AG04449 (cell line): ENCODE measurements at places on chromosomes 2 and 18.

DNA sequence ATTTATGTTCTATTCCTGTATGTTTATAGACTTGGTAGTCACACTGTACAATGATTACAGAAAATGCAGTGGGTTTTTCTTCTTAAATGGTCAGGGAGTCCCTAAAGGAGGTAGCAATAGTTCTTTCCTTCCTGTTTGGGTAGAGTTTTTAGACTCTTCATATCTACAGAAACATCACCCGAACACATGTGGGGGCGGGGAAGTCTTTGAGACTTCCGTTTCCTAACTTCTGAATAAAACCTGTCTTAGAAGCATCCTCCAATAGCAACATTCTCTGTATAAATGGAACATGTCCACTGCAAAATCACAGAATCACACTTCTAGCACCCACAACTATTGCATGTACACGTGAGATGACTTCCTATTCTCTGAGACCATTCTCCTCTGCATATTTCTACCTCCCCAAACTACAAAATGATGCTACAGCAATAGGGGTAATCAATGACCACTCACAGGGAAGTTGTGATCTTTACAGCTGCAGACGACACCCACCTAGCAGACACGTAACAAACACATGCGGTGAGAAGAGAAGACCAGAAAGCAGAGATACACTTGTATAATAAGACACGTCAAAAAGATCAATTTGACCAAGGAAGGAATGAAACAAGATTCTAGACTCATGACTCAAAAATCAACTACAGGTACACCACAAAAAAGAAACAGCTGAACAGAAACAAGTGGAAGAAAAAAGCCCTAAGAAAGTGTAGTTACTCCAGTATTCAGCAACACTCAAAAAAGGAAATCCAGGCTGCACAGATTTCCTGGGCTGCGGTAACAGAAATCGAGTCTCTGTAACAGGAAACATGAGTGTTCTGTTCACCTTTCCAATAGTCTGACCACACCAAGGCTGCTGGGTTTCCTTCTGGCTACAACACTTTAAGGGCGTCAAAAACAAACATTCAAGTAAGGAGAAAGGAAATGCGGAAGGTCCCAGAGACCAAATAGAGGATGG, 120.4 kb downstream of the ZNF516 start:
- DNase-seq = no peak

DNA sequence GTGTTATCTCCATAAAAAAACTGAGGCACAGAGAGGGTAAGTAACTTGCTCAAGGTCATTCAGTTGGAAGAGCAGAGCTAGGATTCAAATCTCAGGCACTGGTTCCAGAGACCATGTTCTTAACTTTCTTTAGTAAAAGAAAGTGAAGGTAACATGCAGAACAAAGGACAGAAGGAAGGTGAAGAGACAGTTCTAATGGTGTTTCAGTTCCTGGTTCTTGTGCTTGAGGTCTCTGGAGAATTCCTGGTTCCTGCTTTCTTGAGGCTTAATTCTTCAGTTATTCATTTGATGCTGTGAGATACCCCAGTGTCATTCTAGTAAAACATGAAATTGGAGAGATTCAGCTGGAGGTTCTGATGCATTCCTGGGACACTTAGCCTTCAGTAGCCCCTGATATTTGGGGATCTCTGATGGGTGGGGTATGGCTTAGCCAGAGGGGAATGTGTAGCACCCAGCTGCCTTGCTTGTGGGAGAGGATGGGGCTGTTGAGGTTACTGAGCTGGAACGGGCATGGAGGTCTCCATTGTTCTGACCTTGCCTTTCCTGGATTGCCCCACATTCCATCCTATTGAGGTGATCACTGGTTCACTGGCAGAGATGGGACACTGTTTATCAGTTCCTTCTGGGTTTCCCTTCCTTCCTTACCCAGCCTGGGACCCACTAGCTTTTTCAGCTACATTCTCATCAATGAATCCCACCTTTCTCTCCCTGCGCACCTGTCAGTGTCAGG, 46.8 kb downstream of the SEMA4F start:
- DNase-seq = no peak

DNA sequence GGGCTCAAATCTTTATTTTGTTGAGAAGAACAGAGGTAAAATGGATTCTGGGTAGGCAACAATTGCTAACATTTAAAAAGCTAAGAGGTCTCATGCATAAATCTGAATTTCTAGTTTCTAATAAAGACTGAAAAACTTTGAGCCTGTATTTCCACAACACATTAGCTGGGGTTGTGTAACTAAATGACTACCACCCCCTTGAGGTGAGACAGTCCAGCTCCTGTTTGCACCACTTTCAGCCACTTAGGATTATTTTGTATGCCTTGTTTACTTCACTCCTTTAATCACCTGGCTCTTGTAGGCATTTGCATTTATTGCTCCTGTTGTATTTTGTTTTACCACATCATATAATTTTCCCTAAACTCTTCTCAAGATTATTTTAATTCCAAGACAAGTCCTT, 376.6 kb downstream of the PTH2R start:
- no peak for DNase-seq

DNA sequence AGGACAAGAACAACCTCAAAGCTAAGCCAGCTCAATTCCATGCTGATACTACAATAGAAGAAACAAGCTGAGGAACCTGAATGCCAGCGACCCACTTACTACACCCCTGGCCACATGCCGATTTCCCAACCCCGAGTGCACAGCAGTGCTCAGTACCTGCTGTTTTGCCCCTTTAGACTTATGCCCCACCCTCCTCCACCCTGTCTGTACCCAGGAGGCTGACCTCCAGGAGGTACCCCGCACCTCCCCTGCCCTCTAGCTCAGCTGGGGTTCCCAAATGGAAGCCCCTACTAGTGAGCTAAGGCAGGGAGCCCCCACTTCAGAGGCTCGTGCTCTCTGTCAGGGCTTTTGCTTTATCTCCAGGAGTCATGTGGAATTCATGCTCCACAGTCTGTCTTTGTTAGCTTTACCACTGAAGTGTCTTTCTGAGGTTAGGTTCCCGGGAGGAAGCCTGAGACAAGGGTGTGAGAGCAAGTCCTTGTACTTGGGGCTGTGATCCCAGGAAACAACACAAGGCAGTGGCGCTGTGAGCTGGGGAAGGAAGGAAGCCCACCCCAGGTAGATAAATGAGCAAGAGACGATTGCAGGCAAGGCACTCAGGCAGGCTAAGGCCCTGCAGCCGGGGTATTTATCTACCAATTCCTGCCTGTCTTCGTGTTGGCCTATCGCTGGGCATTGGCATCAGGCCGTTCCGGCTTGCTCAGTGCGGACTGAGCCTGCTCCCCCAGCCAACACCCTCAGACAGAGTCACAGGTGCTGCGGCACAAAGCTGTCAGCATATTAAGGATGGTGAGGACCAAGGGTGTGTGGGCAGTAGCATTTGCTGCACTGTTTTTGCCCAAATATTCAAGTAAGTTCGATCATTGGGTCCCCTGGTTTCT, 220.5 kb downstream of the CYP26B1 start:
- DNase-seq = no peak

DNA sequence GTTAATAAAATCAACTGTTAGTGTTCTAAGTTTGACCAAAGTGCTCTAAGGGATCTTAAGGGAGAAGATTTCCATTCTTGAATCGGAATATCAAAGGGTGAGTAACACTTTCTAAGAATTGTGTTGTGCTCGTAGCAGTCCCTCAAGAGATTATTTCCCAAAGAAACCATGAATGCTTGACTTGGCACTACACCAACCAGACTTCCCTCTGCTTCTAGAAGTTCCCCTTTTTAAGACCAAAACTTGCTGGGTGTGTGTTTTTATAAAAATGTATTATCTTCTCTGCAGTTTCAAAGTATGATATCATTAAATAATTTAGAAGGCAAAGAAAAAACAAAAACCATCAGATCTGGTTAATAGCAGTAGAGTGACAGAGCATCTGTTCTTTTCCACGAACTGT, 522.0 kb upstream of the FAM98A start:
- no peak for DNase-seq

GRCh38 chr2:170300993-170301392, 123.0 kb downstream of the MYO3B start:
- DNase-seq = no peak

- no peak for DNase-seq
These were observed 112.5 kb downstream of the MAP3K20 start for GRCh38 chr2:173187941-173188788.

- no peak for DNase-seq
These were observed 42.5 kb upstream of the GPR39 start for GRCh38 chr2:132374151-132374550.

DNA sequence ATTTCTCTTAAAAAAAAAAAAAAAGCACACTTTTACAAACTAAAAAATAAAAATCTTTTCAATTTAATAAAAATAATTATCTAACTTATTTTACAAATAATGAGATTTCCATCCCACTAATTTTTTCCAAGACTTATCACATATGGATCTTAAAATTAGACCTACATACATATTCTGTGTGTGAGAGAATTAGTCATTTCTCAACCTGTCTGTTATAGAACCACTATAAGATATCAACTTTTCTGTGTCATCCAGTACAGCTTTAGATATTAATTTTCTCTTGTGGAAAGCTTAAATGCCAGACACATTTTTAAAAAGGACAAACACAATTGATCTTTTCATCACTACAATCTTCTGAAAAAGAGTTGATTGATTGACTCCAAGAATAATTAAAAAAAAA, 38.1 kb downstream of the FANCL start:
- no peak for DNase-seq

- DNase-seq = no peak
These were observed 310.4 kb upstream of the SYT4 start for GRCh38 chr18:43587538-43588153.

- DNase-seq = no peak
These were observed 33.3 kb downstream of the RTTN start for GRCh38 chr18:70172225-70172624.

GRCh38 chr18:48190994-48191393, 218.2 kb downstream of the ZBTB7C start:
- no peak for DNase-seq

DNA sequence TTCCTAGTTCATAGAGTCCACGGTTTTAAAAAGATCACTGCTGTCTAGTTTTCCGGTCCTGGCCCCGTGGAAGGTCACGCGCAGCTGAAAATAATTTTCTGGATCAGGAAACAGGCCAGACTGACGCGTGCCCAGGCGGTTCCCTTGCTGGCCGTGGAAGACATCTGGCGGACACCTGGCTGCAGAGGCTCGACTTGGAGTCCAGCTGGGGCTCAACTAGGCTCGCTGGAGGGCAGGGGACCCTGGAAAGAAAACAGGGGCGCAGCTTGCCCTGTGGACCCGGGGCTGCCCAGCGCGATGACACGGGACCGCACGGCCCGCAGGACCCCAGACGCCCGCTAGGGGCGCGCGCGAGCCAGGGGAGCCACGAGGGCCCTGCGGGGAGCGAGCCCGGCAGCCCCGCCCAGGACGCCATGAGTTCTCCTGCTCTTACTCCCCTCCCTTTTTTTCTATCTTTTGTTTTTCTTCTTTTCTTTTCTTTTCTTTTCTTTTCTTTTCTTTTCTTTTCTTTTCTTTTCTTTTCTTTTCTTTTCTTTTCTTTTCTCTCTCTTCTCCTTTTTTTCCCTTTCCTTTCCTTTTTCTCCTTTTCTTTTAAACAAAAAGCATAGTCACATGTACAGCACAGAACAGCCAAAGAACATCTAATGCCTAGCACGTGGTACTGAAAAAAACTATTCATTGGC, 43.2 kb upstream of the UBE2F start:
- no peak for DNase-seq

DNA sequence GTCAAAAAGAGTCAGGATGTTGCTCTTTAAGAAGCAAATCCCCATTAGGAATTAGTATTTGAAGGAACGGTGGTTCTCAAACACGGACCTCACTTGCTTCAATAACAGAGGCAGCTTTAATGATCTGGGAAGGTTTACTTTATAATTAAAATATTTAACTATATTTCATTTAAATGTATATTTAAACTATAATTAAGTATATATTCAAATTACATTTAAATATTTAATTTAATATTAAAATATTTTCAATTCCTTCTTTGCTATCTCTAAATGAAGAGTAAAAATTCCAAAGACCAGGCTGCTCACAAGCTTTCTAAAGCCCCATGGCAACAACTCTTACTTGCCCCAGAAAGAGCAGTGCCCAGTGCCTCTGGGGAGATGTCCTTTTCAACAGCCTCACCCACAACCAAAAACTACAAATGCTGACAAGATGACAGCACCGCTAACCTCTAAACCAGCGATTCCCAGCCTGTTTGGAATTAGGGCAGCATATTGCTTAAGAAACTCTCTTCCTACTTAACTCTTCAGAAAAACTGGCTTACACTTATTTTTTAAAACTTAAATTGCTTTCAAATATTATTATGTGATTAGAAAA, 62.9 kb upstream of the POU3F3 start:
- DNase-seq = no peak

- no peak for DNase-seq
These were observed 79.1 kb downstream of the MCFD2 start for GRCh38 chr2:46836295-46837111.

DNA sequence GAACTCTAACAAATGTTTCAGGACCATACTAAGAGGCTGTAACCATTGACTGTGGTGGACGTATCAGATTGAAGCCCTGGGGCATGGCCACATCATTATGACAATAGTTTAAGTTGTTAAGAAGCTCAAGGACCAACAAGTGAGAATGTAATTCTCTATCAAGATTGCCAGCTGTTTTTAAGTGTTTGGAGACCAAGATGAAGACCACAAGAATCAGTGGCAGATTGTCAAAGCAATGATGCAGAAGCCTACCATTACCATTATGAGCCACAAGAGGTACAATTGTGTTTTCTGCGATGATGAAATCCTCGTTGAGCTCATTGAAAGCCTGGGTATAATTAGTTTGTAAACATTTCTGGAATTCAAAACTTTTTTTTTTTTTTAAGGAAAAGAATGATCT, 261.1 kb upstream of the ZEB2 start:
- DNase-seq = no peak

GRCh38 chr2:134446383-134447017, 192.6 kb downstream of the MGAT5 start:
- DNase-seq = no peak

DNA sequence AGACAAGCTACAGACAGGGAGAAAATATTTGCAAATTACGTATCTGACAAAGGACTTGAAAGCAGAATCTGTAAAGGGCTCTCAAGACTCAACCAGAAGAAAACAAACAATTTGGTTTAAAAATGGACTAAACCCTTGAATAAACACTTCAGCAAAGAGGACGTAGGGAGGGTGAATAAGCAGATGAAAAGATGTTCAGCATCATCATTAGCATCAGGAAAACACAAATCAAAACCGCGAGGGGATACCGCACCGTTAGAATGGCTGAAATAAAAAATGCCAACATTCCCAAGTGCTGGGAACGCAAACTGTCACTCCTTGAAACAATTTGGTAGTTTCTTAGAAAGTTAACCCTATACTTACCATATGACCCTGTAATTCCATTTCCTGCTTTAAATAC, 136.7 kb downstream of the MBP start:
- DNase-seq = no peak

DNA sequence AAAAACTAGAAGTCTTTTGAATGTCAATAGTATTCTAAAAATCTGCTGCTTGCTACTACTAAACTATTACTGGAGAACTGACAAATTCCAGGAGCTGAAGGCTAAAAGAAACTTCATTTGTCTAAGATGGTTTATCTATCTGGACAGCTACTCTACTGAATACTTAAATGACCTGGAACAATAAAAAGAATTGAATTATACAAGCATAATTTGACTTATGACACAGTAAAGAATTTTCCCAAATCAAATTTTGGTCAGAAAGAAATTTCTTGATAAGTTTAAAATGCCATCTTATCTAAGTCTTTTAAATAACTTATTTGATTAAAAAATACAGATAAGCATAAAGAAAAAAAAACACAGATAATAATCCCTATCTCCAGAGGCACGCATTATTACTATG, 80.2 kb upstream of the ITGA4 start:
- no peak for DNase-seq
